ENCODE measurements at places on chromosomes 7 and 10.

DNA sequence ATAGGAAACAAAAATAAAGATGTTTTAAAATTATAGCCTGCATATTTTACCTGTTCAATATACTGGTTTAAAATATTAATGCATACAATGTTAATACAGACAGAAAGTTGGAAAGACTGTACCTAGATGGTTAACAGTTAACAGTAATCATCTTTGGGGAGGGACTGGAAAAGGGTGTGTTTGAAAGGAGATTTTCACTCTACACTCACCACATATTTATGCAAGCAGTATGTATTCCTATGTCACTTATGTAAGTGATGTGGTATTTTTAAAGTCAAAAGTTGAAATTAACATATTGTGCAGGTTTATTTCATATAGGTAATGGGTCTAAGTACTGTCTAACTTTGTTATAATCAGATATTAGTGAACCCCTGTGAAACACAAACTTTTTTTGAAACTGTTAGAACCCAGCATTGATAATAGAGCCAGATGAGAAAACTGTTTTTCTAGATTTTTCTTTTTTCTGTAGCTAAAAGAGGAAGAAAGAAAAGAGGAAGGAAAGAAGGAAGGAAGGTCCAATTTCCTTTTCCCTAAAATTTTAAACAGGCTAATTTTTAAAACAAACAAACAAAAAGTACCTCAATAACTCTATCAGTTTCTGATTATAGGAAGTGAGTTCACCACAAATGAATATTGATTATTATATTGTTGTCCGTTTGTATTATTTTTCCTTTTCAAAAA lies 9.0 kb upstream of the STARD3NL start:
- no peak for DNase-seq

DNA sequence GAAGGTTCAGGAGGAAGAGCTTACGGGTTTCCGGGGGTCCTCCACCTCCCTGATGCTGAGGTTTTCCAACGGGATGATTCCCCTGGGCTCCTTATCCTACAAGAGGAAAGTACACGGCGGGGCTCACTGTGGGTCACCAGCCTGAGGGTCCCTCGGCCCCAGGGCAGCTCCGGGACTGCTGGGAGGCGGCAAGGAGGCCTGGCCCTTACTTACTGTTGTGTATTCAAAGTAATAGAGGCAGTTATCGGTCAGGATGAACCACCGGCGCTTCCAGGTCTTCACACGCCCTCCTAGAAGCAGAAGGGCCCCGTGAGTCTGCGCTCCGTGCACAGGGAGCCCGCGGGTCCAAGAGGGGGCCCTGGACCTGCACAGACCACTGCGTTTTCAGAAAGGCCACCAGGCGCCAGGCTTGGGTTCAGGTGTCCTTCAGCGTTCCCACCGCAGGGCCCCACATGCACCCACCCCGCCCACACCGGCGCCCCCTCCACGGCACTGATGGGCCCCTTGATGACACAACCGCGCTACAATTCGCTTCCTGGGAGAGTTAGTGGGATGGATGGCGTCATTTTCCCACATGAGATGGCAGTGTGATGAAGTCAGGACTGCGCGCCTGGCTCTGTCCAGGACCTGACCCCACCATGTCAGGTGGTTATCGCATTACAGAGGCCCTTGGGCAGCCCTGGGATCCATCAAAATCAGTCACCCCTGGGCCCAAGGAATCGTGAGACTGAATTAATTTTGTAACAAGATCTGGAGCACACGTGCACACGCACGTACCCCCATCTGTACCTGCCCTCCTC lies 106.7 kb downstream of the CYTH3 start:
- DNase-seq, result no peak

DNA sequence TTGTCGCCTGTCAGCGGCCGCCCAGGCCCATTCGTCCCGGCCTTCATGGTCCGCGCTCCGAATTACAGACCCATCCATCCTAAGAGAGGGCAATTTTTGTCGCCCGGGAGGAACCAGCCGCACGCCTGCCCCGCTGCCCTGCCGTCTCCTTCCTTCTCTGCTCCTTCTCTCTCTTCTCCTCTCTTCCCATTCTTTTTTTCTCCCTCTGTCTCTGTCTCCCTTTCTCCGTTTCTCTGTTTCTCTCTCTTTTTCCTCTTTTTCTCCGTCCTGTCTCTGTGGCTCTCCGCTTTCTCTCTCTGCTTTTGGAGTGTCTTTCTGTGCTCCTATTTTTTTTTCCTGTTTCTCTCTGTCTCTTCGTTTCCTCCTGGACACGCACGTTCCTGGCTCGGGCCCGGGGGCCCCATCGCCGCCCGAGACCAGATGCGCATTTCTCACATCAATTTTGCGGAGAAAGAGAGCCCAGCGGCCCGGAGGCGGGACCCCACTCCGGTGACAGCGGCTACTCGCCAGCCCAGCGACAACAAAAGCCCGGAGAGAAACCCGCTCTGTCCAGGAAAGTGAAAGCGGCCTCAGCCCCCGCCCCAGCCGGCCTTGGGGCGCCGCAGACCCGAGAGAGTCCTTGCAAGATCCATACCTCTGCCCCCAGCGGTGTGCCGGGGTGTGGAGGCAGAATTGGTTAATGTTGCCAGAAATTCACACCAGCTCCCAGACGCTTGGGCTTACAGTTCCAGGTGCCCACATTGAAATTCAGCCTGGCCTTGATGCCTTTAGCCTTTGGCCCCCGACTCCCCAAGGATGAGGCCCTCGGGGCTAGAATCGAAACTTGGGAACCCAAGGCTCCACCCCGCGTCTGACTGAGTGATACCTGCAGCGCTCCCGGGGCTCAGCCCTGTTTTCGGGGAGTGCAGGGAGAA lies 4.1 kb downstream of the LBX1 start:
- DNase-seq, result no peak

DNA sequence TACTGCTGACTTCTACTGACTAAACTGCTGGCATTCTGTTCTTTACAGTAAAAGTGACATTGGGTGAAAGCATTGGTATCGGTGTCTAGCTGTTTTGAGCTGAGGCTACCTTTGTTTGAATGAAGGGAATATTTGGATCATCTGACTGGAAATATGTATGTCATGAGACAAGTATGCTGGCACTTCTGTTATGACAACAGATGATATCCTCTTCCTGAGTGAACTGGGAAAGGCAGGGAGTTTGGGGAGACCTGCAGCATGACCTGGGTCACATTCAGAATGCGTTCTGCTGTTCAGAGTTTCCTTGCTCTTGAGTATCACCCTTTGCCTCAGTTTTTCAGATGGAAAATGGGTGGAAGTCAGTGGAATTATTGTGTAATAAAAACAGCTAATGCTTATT lies 81.8 kb downstream of the PLCE1 start:
- no peak for DNase-seq

DNA sequence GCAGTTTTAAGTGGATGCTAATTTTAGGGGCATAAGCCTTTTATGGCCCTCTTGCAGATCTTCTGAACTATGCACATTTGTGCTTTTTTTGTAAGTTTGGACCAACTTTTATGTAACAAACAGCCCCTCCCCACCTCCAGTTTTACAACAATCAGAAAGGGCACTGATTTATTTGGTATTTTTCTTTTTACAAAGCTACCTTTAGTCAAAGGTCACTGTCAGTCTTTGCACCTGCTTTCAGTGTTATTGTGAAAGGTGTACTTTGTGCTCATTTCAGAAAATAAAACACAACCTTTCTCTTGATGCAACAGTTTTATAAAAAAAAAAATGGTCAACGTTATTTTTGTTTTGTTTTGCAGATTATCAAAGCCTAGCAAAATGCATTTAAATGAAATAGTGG lies 39.2 kb downstream of the MPLKIP start:
- no peak for DNase-seq

DNA sequence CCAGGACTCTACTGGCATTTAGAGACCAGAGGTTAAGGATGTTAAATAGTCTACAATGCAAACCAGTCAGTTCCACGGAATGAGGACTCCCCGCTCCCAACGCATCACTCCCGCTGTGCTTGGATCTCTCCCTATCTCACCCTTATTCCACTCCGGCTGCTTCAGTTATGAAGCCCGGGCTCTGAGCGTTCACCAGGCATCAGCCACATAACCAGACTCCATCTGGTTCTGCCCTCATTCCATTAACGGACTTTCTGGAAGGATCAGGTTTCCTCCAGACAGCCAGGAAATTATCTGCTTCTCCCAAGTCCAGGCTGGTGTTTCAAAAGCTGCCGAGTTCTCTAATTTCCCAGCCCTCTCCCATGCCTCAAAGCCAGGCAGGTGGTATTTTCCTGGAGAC lies 499.3 kb downstream of the GLRX3 start:
- no peak for DNase-seq

DNA sequence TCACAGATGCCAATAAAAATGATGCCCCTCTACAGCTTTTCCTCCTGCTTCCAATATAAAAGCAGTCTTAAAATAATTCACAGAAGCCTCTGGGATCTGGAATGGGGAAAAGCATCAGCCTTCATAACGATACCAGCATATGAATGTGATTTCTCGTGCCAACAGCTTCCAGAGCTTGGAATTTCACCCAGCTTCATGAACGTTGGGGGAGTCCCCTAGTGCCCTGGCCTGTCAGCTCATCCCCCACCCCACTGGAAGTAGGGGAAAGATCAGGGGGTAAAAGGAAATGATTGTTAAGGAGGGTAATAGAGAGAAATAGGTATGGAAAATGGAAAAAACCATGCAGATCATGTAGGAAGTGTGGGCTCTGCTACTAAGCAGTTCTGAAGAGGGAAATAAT lies 253.6 kb downstream of the INHBA start:
- DNase-seq, result no peak

- no peak for DNase-seq
Observed at GRCh38 chr7:111137296-111138192, 46.6 kb downstream of the LRRN3 start.

DNA sequence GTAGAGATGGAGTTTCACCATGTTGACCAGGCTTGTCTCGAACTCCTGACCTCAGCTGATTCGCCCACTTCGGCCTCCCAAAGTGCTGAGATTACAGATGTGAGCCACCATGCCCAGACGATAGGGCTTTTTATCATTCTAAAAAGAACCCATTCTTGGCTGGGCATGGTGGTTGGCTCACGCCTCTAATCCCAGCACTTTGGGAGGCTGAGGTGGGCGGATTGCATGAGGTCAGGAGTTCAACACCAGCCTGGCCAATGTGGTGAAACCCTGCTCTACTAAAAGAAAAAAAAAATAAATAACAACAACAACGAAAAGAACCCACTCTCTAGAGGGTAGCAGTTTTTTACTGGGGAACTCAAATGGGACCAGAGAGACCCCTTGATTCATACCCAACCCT lies 112.7 kb downstream of the PLXDC2 start:
- DNase-seq, result no peak

GRCh38 chr7:66669088-66669487 lies 40.4 kb downstream of the KCTD7 start:
- no peak for DNase-seq

DNA sequence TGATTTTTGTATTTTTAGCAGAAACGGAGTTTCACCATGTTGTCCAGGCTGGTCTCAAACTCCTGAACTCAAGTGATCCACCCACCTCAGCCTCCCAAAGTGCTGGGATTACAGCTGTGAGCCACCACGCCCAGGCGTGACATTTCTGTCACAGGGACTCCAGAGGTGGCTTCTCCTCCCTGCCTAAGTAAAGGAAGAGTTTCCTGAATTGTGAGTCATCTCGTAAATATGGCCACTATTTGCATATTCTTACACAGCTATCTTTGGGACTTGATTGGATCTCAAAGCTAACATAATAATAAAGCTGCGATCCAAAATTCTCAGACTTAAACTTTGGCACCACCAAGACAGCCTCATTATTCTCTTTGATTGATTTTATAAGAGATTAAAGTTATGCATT lies 50.1 kb downstream of the ADARB2 start:
- DNase-seq, result no peak

DNA sequence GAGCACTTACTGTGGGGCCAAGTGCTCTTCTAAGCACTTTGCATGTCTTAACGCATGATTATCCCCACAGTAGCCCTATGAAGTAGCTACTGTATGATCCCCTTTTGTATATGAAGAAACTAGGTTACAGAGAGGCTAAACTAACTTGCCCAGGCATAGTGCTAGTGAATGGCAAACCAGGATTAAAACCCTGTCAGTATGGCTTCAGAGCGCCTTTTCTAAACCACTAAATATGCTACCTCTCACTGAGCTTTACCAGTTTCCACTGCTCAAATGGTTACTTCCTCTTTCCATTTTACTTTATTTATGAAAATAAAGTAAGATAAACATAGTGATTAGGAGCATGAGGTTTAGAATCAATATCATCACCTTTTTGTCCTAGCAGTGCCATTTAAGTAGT lies 73.6 kb downstream of the PODXL start:
- DNase-seq, result no peak

- peak; percentile 37 for DNase-seq
Observed at GRCh38 chr7:30116771-30117170, 18.0 kb upstream of the MTURN start.

GRCh38 chr7:141433698-141434097 lies 117.5 kb upstream of the AGK start:
- DNase-seq, result no peak

GRCh38 chr10:121830101-121830500 lies 97.7 kb downstream of the ATE1 start:
- no peak for DNase-seq

DNA sequence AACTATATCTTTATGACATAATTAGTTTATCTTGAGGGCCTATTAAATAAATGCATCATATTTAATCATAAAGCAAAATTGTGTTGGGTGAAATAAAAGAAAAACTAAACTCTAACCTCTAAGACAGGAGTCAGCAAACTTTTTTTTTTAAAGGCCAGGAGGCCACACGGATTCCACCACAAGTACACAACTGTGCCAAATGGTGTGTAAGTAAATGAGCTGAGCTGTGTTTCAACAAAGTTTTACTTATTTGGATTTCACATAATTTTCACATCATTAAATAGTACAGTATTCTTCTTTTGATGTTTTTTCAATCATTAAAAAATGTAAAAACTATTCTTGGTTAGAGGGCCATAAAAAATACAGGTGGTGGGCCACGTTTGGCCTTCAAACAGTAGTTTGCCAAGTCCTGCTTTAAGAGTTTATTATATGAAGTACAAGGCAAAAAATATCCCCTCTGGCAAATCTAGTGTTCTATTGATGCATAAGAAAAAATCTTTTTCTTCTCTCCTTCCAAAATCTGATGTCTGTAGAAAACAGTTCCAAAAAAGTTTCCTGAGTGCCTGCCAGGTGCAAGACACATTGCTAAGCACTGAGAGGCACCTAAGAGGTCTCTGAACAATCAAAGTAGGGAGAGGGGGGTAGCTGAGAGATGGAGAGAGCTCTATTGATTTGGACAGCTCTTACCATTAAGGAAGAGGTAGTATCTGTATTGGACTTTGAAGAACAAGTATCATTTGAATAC lies 26.5 kb upstream of the SPOCK2 start:
- DNase-seq, result no peak
